ENCODE measurements at places on chromosomes 16 and 17.

DNA sequence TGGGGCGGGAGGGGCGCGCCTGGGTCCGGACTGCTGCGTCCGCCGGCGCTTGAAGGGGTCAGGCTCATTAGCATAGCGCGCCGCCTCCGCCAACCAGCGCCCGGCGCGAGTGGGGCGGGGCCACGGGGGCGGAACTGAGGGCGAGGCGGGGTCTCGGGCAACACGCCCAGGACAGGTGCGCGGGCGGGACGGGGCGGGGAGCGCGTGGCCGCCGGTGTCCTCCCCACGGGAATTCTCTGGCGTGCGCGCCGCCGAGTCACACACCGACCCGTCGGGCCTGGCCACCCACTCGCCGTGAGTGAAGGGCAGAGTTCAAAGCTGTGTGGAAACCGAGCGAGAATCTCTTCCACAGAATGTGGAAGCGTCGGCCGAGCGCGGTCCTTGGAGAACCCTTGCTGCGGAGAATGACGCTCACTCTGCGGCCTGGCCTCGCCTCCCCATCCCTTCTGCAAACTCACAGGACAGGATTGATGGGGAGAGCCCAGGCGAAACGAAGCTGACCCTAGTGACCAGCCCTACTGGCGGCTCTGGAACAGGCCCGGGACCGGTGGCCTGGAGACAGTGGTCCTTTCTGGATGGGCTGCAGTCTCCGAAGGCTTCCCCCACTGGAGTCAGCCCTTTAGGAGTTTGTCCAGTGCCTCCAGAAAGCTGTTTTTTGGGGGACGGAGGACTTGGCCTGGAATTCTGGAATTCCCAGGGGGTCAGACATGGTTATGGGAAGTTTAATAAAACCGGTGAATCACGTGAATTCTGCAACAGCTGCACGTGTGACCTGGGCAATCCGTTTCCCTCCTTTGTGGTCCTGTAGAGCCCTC lies at the start of gene SNAI3:
Gene SNAI3 (minus strand): TSS at position 69 of the 815 bp plus-strand sequence. CDS start 101 bp downstream, outside the sequence.
- DNase-seq, result peak; percentile 100

GRCh38 chr16:82756283-82756599 lies 129.5 kb downstream of the CDH13 start:
- no peak for DNase-seq

GRCh38 chr17:19368229-19368628 lies 5.7 kb upstream of the B9D1 start:
- DNase-seq, result no peak

DNA sequence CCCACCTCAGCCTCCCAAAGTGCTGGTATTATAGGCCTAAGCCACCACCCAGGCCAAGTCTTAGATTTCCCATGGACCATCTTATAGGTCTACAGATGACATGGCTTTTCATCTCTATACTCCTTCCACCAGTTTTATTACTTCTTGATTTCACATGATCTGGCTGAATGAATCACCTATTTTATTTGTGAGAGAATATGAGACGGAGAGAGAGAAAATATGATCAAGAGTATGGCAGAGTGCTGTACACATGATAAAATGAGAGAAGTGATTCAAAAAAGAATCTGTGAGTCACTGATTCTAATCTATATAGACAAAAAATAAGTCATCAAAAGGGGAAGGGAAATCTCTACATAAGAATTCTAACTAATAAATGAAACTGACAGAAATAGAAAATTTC lies 13.7 kb downstream of the ACSM1 start:
- no peak for DNase-seq

DNA sequence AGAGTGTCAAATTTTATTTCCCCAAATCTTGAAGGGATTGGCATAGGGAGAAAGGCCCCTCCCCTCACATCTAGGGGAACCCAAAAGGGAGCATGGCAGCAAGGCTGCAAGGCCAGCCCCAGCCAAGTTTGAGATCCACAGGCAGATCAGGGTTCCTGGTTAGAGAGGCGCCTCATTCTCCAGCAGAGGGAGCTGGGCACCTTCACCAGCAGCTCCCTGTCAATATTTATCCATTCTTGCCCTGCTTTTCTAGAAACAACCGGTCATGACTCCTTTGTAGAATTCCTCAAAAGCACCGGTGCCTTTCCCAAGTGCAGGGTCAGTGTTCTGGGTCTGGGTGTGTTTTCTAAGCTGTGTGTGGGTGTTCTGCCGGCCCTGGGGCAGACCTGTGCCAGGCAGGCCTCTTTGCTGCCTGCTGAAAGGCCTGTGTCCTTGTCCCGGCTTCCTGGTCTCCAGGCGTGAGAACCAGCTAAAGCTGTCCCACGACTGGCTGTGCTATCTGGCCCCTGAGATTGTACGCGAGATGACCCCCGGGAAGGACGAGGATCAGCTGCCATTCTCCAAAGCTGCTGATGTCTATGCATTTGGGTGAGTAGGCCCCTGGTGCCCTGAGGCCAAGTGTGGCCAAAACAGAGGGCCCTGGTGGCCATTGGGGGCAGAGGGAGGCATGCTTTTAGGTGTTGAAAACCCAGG lies 21.2 kb upstream of the LGALS9 start:
- peak; percentile 77 for DNase-seq

DNA sequence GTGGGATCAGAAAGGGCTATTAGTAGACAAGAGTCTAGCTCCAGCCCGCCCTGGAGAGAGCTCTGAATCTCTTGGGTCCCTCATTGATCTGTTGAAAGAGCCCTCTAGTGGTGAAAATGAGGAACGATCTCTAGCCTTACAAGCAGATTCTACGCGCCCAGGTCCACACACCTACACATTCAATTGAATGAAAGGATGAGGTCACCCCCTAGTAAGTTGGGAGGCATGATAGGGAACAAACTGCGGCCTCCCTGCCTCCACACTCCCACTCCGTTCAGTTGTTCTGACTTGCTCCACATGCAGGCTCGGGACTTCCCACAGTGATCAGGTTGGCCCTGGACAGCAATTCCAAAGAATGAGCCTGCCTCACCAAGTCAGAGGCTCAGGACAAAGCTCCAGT lies 2.9 kb upstream of the CACNG3 start:
- peak; percentile 76 for DNase-seq

GRCh38 chr17:76336756-76337412 lies 16.8 kb downstream of the PRPSAP1 start:
- DNase-seq, result no peak

DNA sequence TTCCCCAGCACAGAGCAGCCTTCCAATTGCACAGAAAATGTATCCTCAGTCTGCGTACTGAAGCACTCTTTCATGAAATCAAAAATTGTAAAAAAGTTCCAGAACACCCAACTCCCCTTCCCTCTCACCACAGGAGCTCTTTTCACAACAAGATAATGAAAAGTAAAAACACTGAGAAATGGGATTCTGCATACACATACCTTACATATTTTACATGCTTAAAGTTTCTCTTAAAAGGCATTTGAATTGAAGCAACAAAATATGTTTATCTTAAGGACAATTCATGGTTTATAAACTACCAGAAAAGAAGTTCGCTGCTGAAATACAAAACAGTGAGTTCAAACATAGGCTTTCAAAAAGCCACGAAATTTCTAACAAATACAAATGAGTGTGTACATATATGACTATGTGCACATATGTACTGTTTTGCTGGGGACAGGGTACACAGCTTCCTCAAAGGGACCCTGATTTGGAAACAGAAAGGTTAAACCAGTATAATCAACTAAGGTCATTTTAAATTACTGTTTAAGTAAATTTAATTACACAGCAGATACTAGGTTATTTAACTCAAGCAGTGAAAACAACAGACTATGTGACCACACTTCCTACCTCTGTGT lies 33.8 kb downstream of the COG1 start:
- no peak for DNase-seq

DNA sequence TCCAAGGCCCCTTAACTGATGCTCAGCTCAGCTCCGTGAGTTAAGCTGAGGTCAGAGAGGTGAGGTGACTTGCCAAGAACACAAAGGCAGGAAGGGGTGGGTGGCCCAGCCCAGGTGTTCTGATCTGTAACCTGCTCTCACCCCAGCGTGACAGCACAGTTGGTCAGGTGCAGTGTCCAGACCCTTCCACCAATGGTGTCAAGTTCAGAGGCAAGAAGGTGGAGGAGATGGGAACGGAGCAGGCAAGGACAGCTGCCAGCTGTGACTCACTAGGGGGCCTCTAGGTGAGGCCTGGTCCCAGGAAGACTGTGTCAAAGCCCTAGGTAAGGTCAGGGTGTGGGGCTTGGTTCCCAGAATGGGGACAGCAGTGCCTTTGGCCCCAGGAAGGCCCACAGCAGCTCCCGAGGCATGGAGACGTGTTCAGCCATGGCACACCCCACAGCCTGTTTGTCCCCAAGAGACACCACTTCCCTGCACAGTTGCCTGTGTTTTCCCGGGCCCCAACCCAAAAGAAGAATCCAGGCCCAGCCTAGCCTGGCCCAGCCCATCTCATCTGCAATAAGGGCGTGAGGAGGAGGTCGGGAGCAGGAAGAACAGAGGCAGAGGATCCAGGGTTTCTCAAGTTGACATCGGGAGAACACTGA lies 7.2 kb downstream of the WFIKKN2 start:
- DNase-seq, result no peak

GRCh38 chr16:52740333-52740732 lies 193.4 kb upstream of the TOX3 start:
- no peak for DNase-seq

GRCh38 chr17:50194934-50195865 lies 6.2 kb downstream of the COL1A1 start:
- no peak for DNase-seq

DNA sequence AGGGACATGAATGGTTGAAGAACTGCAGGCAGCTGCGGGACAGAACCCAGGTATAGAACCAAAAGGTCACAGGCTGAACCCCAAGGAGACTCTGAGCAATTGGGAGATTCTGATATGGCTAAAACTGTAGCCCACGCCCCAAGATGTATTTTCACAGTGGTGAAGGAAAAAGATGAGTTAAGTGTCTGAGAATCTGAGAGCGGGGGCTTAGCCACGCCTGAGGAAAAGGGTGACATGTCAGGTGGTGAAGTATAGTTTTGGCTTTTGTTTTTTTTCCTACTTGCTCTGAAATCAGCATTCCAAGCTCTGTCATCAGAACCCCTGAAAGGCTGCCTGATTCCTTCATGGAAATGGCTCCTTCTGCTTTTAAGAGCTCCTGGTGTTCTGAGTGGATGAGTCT lies 73.3 kb downstream of the AKAP1 start:
- DNase-seq, result no peak

- no peak for DNase-seq
Measured at GRCh38 chr16:64240586-64240985, 881.3 kb downstream of the CDH11 start.

GRCh38 chr16:27678955-27679354 lies 129.0 kb downstream of the KATNIP start:
- DNase-seq, result no peak

GRCh38 chr17:78529871-78530670 lies 47.1 kb downstream of the DNAH17 start:
- no peak for DNase-seq

All from H7 (cell line).